D721Med (cell line): ENCODE measurements at places on chromosomes 1 and 21.

GRCh38 chr21:45572783-45573451, 30.7 kb upstream of the SLC19A1 start:
- DNase-seq, result no peak

GRCh38 chr1:66211521-66211920, 322.4 kb upstream of the SGIP1 start:
- no peak for DNase-seq

GRCh38 chr1:176795929-176796328, 333.0 kb downstream of the PAPPA2 start:
- no peak for DNase-seq

- no peak for DNase-seq
These were observed 4.5 kb upstream of the RASSF5 start for GRCh38 chr1:206502812-206503211.

- no peak for DNase-seq
These were observed 22.3 kb upstream of the TMEM222 start for GRCh38 chr1:27299385-27300271.

DNA sequence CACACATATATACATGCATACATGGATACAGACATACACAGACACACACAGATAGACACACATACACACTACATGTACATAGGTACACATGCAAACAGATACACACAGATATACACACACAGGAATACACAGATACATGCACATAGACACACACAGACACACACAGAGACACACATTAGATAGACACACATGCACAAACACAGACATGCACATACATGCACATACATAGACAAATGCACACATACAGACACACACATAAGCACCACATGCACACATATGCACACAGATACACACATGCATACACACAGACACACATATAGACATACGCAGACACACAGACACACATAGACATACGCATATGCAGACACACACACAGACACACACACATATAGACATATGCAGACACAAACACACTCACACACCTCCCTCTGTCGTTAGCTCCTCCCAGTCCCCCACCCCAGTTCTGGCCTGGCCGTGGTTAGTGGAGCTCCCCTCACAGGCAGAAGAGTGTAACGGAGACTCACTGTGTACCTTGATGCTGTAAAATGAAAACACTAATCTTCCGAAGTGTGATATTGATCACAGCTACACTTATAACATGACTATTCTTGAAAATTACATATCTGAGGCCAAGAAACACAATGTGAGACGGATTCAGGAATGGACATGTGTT, 7.6 kb downstream of the UBASH3A start:
- no peak for DNase-seq

DNA sequence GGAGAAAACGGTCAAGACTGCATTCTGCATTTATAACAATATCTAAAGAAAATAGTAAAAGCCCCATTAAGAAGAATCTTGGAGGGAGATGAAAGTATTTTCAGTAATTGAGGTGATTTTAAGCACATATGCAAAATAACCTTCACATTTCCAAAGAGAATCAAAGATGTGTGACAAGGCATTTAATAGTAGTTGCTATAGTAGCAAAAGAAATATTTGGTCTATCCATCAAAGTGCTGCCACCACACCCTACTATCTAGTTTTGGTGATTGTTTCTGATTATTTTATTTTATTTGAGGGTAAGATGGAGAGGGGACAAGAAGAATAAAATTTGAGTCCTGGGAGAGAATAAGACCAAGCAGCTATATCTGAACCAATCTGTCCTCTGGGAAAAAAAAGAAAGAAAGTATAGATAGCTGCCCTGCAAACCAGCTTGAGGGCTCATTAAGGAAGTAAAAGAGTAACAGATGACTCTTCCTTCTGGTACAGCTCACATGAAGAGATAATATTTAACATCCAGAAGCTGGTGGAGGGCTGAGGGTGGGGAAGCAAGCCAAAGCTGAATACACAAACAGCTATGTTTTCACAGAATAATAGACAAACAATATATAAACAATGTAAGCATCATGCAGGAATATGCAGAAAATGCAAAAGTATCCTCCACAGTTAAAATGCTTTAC, 47.2 kb upstream of the RASAL2 start:
- no peak for DNase-seq

GRCh38 chr1:160070243-160071163, 543 bp upstream of the KCNJ10 start:
- peak; percentile 79 for DNase-seq

DNA sequence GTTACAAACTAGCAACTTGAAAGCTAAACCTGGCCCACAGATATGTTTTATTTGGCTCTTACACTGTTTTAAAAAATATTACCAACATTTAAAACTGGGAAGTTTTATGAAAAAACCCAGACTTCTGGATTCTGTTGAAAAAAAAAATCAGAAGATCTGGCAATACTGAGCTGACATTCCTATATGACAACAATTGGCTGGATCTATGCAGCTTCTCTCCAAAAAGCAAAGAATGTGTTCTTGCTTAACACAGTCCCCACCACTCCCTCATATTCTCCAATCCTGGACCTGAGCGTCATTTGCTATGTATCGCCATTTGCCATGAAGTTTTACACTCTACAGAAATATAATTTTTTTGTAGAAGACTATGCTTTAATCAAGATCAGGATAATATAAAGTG, 859.6 kb downstream of the LTN1 start:
- no peak for DNase-seq

DNA sequence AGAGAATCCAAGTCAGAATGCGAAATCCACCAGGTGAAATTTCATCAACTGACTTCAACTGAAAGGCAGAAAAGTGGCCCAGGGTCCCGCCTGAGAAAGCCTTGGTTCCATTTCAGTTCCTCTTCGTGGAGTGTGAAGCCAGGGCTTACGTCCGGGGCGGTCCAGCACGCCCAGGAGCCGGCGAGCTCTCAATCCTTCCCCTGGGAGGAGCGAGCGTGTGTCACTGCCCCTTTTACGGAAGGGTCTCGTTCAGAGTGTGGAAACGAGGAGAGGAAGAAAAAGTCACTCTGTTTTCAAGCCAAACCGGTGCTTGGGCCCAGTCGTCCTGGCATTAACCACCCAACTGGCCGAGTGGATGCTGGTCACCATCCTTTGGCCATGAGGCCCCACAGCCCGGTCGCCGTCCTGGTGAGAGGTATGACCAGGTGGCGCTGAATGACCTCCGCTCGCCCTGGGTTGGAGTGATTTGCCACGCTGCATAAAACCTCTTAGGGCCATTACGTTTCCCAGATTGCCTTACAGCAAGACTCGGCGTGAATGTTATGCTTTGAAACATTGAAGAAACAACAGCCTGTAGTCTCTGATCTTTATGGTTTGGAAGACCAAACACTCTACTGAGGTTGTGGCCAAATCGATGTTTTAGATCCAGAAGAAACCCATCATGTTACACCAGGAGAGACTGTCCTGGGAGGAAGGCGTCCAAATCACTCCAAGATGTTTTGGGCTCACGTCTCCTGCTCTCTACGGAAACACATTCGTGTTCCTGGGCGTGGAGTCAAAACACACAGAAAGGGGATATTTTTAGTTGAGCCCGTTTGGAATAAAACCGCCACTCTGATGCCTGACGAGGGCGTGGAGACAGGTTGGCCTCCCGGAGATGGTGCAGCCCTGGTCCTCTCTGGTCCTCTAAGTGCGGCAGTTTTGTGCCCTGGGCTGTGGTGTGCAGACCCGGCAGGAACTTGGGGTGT, 93.6 kb upstream of the ACTRT2 start:
- no peak for DNase-seq

GRCh38 chr1:16145662-16146278, 10.1 kb downstream of the EPHA2 start:
- DNase-seq, result no peak

GRCh38 chr21:36504067-36505058, 24.4 kb upstream of the CLDN14 start:
- DNase-seq, result no peak

DNA sequence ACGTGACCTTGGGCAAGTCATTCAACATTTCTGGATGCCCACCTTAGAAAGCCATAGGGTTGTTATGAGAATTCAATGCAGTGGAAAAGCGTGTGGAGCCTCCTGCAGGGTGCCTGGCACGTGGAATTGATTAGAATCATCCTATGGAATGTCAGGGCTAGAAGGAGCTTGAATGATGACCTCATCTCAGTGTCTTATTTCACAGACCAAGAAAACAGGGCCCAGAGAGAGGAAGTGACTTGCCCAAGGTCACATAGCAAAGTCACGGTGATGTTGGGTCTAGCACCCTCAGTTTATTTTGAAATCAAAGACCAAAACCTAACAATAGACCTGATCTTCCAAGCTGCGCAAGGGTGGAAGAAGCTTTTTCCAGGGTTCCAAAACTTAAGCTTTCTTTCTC, 6.0 kb downstream of the TRABD2B start:
- DNase-seq, result no peak

- DNase-seq, result no peak
These were observed 3.2 kb downstream of the MTF2 start for GRCh38 chr1:93082313-93082712.

DNA sequence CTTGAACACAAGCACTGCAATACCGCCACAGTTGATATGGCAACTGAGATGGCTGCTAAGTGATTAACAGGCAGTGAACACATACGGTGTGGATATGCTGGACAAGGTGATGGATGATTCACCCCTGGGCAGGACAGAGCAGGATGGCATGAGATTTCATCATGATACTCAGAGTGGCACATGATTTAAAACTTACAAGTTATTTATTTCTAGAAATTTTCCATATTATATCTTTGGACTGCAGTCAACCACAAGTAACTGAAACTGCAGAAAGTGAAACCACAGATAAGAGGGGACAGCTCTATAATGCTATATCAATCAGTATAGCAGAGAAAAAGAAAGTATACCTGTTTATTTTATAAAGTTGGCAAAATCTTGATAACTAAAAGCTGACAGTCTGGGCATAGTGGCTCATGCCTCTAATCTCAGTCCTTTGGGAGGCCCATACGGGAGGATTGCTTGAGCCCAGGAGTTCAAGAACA, 47.9 kb downstream of the PHACTR4 start:
- DNase-seq, result no peak

GRCh38 chr1:41860214-41860613, 58.5 kb downstream of the HIVEP3 start:
- no peak for DNase-seq

DNA sequence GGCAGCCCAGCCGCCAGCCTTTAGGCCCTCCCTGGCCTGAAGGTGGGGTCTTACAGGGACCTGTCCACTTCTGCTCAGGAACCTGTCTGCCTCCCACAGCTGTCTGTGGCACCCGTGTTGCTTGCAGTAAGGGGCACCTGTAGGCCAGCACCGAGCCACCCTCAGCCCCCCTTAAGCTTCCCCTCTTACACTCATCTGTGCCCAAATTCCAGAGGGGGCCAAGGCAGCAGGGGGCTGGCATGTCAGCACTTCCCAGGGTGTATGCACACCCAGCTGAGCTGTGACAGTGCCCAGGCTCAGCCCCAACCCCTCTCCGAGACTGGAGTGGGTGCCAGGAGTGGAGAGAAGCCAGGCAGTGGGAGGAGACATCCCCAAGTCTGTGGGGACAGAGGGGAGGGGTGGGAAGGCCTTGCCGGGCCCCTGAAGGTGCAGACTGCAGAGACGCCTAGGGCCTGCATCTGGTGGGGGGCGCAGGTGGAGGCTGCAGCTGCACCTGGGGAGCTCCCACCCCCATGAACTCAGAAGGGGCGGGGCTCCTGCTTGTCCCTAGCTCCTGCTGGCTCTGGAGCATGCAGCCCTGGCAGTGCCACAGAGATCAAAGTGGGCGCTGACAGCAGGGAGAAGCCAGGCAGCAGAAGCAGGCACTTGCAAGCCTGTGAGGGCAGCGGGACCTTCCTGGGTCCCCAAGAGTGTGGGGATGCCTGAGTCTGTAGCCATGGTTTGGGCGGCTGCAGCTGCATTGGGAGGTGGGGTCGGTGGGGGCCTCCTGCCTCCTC, 5.4 kb upstream of the SLC2A7 start:
- no peak for DNase-seq

- DNase-seq, result no peak
These were observed 34.4 kb upstream of the ROR1 start for GRCh38 chr1:63739452-63739851.

GRCh38 chr1:182181167-182181572, 119.7 kb upstream of the ZNF648 start:
- no peak for DNase-seq

- DNase-seq, result no peak
These were observed 32.4 kb downstream of the SLC9C2 start for GRCh38 chr1:173570370-173571007.

DNA sequence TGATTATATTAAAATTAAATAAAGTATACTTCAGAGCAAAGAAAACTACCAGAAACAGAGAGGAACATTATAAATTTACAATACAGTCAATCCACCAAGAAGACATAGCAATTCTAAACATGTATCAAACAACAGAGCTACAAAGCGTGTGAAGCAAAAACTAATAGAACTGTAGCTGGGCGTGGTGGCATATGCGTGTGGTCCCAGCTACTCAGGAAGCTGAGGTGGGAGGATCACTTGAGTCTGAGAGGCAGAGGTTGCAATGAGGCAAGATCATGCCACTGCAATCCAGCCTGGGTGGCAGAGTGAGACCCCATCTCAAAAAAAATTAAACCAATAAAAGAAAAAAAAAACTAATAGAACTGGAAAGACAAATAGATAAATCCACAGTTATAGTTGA, 12.3 kb downstream of the CCDC185 start:
- DNase-seq, result no peak

DNA sequence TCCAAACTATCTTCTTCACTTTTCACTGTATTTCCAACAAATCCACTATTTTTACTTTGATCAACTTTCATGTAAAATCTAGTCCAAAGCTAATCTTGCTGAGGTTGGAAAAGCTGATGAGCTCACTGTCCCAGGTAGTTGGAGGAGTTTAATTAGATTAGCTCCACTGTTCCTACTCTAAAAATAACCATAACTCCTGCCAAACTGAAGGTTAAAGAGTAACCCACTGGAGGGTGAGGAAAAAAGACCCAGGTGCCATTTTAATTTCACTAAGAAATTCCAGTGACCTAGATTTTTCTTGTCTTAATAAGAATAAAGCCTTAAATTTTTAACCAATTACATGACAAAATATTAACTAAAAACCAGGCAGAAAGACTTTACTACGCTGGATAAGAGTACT, 15.3 kb downstream of the DCAF8 start:
- DNase-seq, result no peak

GRCh38 chr1:54337928-54338327, 68.3 kb downstream of the SSBP3 start:
- DNase-seq, result no peak

DNA sequence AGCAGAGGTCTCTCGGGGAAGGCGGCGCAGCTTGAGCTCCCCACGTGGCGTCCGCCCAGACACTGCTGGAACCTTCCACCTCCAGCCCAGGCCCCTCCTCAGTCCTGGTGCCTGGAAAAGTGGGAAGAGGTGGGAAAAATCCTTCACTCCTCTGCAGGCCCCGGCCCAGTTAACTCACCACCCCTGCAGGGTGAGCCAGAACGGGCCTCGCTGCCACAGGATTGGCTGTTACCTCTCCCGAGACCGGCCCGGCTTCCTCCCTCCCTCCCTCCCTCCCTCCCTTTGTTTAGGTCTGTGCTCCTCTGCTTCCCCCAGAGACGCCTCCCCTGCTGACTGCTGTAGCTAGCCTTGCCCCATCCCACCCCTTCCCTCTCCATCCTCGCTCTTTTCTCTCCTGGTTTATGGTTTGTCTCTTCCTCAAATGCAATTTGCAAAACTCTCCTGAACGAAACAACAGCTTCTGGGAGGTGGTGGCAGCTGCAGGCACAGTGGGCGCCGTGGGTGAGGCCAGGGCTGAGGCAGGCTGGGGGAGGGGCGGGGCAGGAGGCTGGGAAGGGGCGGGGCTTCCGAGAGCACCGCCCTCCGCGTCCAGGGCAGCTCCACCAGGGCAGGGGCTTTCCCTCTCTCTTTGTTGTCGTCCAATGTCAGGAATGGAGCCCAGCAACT, 6.5 kb downstream of the CAPN9 start:
- DNase-seq, result no peak

- DNase-seq, result no peak
These were observed 394.1 kb downstream of the PBX1 start for GRCh38 chr1:164953098-164953497.
